ENCODE measurements at places on chromosomes 5 and 9.
A peak's percentile ranks its signal among the peaks of the same experiment; 100 is the strongest.

- no peak for DNase-seq
These were observed 81.7 kb downstream of the OSMR start for GRCh38 chr5:38927470-38927869.

DNA sequence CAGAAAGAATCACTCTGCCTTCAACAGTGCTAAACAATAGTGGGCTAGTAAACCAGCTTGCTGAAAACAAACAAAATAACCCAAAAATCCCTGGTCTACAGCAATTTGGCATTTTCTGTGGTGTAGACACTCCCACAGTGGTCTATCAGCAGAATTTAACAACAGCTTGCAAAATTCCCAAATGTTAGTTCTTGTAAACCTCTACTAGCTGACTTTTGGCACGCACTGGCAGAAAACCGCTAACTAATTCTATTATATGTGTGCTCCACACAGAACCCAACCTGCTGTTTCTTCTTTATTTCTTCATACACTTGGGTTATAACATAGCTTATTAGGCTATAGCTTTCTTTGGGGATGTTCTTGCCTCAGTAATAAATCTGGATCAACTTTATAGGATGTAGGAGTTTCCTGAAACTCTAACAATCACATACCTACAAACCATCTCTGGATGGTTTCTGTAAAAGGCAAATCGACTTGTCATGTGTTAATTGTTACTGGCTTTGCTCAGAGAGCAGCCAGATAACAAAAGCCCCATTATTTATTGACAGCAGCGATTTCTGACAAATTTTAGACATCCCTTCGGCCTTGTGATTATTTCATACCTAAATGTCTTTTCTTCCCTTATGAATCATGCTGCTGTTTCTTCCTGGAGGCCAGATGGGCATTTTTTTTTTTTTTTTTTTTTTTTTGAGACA lies 82.7 kb upstream of the NAA35 start:
- no peak for DNase-seq

DNA sequence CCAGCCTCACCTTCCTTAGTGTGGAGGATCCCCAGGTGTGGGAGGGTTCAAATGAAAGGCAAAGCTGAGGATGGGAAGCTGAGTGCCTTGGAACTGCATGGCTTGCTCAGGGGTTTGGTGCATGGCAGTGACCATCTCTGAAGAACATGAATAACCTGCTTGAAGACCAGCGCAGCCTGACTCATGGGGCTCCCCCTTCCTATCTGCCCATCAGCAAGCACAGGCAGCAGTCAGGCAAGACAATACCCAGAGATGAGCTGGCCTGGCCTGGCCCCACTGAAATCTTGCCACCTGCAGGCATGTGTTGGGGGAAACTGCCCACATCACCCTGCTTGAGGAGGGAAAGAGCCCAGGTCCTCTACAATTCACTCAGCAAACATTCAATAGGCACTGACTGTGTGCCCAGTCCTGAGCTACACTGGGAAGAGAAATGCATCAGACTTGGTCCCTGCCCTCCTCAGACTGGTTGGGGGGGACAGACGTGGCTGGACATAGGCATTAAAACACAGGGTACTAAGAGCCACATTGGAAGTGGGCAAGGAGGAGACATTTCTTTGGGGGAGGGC lies 105.0 kb upstream of the ALDH1B1 start:
- no peak for DNase-seq

DNA sequence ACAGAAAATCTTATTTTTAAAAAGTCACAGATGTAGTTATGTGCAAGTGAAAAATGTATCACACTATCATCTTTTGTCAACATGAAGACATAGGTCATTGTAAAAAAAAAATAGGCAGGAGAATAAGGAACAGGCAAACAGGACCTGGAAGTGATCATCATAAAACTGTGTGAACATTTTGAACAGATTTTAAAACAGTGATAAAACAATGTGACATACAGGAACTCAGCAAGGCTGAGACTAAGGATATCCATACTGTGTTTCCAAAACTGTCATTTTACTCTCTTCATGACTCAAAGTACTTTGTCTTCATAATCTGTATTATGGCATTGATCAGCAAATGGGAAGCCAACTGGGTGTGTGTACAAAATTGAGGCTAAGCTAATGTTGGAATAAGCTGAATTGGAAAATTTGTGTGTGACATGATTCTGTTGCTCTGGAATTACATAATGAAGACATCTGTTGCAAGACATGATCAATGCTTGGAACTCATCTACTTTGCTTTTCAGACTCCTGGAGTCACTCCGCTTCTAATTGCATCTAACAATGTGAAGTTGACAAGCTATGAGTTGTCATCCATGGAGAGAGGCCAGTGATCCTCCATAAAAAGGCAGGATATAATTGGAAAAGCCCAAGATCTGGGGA lies 978.7 kb upstream of the NUDT12 start:
- no peak for DNase-seq

DNA sequence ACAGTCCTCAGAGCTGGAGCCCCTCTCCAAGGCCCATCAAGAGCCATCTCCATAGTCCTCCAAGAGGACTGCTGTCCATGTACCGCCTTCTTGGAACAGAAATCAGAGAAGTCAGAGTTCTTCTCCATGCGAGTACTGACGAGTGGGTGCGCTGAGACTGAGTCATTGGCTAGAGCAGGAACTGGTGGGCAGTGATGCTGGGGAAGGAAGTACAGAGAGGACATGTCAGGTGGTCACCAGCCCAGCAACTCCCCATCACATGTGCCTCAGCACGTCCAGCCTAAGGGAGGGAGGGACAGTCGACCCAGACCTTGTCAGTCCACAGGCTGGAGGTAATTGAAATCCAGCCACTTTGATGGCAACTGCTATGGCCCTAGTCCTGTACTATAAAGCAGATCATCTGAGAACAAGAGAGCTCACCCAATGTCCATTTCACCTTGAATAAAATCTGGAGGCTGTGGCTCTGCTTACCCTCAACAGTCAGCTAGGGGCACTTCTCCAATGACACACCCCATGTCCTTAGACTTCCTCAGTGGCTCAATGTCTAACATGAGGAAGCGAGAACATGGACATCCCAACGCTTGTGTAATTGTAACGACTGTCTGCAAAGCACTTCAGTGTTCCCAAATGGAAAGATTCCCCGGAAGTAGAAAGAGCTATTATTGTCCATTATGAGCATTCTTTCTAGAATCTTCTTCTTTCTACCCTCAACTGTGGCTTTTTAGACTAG lies 15.0 kb upstream of the FBP1 start:
- DNase-seq: no peak

DNA sequence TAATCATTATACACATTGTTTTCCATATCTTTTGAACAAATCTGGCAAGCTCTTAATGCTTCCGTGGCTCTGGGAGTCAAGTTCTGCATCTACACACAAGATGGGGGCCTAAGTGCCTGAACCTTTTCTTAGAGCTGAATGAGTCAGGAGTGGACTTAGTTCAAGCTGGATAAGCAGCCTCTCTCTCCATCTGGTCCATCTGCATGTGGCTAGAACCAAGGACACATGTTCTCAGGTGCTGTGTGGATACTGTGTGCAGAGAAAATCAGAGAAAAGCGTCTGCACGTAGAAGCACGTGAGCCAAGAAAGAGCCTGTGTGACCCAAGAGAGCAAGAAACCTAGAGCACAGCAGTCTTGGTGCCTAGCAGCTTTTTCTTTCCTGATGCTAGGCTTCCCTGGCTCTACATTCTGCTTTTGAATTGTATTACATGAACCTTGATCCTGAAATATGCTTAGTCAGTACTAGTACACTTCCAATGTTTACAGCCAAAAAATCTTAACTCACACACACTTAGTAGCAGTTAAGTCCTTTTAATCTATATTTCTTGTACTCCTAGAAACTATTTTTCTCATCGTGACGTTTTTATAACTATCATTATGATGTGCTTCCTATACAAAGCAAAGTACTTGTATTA lies 1798.9 kb downstream of the MAT2B start:
- DNase-seq: no peak

DNA sequence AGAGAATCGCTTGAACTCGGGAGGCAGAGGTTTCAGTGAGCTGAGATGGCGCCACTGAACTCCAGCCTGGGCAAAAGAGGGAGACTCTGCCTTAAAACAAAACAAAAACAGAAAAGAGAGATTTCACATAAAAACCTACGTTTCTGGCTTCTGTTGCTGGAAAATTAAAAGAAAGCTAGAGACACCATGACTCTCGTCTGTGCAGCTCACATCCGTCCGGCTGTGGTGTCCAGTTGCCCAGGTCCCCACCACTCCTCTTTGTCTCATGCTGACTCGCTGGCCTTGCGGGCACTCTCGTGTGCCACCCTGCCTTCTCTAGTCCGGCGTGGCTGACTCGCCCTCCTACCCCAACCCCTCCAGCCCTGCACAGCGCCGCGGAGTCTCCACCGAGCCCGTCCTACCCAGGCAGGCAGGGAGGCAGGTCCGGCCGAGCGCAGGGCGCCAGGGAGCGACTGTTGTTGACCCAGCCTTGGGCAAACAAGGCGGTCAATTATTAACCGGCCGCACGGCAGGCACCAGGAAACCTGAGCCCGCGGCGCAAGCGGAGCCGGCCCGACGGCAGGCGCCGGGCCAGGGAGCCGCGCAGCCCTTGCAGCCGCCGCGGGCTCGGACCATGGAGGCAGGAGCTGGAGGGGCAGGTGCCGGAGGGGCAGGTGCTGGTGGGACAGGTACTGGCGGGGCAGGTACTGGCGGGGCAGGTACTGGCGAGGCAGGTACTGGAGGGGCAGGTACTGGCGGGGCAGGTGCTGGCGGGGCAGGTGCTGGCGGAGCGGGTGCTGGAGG lies at the start of gene PRRT1B:
TSS of gene PRRT1B (plus strand) at position 521 of the 783 bp plus-strand sequence. CDS start at position 614, 93 bp downstream.
- no peak for DNase-seq

- no peak for DNase-seq
These were observed 221.9 kb downstream of the TLR4 start for GRCh38 chr9:117926031-117926658.

- DNase-seq: no peak
These were observed 559.0 kb upstream of the RGMB start for GRCh38 chr5:98214240-98215051.

GRCh38 chr9:82363198-82363597 lies 374.6 kb downstream of the SPATA31D1 start:
- DNase-seq: no peak

- DNase-seq: no peak
These were observed 385.7 kb upstream of the IRX1 start for GRCh38 chr5:3209918-3210317.

- no peak for DNase-seq
These were observed 153.1 kb downstream of the CCDC192 start for GRCh38 chr5:127856292-127856691.

GRCh38 chr9:95055334-95055850 lies 262.1 kb downstream of the FANCC start:
- DNase-seq: no peak

DNA sequence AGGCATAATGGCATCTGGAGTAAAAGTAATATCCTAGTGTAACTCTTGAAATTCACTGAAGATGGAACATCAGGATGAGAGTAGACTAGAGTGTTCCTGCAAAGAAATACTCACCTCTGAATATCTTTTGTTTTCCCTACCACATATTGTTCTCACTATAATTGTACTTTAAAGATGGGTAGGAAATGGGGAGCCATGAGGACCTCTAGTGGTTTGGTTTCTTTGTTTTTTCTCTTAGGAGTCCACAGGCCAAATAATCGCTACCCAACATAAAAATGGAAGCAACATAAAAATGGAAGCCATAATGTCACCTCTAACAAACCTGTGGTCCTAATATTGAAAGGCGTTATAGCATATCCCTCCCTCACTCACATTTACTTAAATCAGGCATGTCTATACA lies 2375.8 kb downstream of the MAT2B start:
- DNase-seq: no peak

GRCh38 chr9:134976403-134976802 lies 58.7 kb upstream of the FCN1 start:
- no peak for DNase-seq

GRCh38 chr5:34749431-34749873 lies 89.5 kb upstream of the TTC23L start:
- no peak for DNase-seq

DNA sequence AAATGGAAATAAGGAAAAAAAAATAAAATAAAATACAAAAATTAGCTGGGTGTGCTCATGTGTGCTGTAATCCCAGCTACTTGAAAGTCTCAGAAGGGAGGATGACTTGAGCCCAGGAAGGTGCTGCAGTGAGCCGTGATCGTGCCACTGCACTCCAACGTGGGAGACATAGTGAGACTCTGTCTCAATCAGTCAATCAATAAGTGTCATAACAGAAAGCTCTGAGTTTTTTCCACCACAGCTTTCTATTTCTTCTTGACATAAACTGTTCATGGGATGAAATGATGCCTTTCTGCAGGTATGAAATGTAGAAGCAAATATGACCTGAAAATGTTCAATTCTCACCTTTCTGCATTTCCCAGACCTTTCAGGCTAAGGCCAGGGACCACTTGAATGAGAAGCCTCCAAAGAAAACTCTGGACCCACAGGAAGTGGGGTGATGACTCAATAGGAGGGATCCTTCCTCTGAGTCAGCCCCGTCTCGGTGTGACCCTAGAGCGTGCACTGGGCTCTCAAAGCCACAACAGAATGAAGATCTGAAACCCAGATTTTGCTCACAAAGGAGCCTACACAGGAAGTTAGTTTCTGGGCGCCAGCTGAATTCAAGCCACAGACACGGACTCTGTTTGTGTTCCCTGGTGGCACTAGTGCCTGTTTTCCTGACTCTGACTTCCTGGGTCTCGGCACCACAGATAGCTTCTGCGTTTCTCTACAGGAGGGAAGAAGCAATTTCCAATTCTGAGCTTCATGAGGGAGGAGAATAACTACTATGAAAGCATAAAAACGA lies 62.0 kb downstream of the ANKH start:
- DNase-seq: peak; percentile 54

DNA sequence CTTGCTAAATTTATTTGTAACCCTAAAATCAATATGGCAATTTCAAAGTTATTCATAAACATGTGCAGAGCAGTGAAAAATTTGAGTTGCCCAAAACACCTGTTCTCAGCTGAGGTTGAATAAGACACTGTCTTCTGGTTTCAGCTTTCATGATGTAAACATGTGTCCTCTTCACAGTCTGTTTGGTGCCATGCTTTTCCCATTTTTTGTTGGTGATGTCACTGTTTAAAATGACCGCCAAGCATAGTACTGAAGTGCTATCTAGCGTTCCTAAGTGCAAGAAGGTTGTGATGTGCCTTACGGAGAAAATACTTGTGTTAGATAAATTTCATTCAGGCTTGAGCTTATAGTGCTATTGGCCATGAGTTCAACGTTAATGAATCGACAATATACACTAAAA lies 580.8 kb downstream of the ACTL7B start:
- DNase-seq: no peak

DNA sequence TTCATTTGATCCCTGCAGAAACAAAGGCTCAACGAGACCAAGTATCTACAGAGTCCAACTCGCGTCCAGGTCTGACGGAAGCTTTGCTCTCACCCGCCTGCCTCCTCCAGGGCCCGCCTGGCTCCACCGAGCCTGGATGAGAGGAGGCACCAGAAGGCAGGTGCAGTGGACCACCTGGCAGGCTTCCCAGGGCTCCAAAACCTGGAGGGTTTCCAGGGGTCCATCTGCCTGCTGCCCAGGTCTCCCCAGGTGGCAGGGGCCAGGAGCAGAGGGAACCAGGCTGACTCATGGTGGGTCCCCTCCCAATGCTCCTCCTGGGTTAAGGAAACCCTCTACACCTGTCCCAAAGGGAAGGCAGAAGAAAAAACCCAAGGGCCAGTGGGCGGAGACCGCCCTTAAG lies 59.5 kb downstream of the VAV2 start:
- no peak for DNase-seq
